SIG-M5 (cell line): ENCODE measurements at places on chromosomes 7 and 10.
A peak's percentile ranks its signal among the peaks of the same experiment; 100 is the strongest.

- DNase-seq, result no peak
Observed at GRCh38 chr7:91165006-91165845, 99.0 kb upstream of the FZD1 start.

- DNase-seq, result no peak
Observed at GRCh38 chr10:122149561-122150505, 121.3 kb upstream of the BTBD16 start.

- DNase-seq, result no peak
Observed at GRCh38 chr7:77454802-77455201, 38.7 kb upstream of the GSAP start.

DNA sequence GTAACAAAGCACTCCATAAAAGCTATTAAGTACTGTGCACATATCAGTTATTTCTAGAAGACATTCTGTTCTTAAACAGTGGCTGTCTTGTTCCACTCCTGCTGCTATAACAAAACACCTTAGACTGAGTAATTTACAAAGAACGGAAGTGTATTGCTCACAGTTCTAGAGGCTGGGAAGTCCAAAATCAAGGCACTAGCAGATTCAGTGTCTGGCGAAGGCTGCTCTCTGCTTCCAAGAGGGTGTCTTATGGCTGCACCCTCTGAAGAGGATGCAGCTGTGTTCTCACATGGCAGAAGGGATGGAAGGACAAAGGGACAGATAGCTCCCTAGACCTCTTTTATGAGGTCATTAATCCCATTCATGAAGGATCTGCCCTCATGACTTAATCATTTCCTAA lies 424.2 kb upstream of the ZMIZ1 start:
- no peak for DNase-seq

DNA sequence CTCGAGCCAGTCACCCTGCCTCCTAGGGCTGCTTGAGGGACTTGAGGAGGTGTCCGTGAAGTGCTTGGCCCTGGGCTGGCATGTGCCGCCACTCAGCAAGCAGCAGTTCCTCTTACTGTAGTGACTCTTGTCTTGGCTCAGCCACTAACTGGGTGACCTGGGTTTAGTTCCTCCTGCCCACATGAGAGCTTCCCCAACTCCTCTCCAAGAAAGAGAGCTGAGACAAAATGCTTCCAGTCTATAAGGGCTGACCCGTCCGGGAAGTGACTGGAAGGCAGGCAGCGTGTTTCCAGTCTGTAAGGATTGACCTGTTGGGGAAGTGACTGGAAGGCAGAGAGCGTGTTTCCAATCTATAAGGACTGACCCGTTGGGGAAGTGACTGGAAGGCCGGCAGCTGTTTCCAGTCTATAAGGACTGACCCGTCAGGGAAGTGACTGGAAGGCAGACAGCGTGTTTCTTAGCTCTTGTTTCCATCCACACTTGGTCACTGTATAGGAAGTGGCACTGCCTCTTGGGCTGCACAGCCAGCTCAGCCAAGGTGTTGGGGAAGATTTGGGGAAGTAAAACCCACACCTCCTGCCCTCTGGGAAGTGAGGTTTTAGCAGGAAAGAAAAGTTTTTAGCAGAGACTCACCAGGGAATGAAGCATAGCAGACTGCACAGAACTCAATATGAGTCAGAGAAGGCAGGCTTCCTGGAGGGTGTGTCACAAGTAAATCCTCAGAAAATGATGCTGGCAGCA lies 53.3 kb upstream of the PPIF start:
- peak; percentile 11 for DNase-seq

- no peak for DNase-seq
Observed at GRCh38 chr10:88270061-88270808, 312.9 kb downstream of the RNLS start.

GRCh38 chr7:16719699-16720098 lies 33.9 kb upstream of the TSPAN13 start:
- no peak for DNase-seq

DNA sequence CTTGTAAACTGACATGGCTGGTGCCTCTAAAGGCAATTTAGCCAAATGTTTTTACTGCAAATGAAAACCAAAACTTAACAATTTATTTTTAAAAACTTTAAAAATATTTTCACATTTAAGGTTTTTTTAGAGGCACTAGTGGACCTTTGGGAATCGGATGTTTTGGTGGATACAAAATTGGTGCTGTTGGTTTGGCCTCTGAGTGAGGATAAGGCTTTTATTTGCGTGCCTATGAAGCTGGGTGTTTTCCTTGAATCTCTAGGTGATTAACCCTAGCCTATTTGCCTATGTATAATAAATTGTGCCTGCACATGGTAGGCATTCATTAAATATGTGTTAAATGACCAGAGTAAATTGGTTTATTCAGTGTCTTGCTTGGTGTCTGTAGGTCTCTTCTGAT lies 2.9 kb upstream of the SGCE start:
- no peak for DNase-seq

DNA sequence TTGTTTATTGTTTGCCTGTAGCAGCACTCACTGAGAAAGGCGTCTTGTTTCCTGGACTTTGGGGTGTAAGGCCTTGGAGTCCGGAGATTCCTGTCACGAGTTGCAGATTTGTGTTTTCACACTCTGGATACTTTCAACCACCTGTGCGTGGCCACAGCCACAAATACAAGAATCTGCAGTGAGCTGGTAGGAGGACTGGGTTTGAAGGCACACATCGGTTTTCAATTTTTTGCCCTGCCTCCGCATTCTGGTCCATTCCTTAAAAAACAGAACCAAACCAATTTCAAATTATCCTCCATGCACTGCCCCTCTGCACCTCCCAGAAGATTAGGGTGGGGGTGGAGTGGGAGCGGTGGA lies 619 bp downstream of the EXOC4 start:
- DNase-seq, result no peak

- no peak for DNase-seq
Observed at GRCh38 chr7:22712999-22713398, 14.0 kb upstream of the IL6 start.

- no peak for DNase-seq
Observed at GRCh38 chr10:125021686-125022344, 79.9 kb downstream of the ZRANB1 start.

DNA sequence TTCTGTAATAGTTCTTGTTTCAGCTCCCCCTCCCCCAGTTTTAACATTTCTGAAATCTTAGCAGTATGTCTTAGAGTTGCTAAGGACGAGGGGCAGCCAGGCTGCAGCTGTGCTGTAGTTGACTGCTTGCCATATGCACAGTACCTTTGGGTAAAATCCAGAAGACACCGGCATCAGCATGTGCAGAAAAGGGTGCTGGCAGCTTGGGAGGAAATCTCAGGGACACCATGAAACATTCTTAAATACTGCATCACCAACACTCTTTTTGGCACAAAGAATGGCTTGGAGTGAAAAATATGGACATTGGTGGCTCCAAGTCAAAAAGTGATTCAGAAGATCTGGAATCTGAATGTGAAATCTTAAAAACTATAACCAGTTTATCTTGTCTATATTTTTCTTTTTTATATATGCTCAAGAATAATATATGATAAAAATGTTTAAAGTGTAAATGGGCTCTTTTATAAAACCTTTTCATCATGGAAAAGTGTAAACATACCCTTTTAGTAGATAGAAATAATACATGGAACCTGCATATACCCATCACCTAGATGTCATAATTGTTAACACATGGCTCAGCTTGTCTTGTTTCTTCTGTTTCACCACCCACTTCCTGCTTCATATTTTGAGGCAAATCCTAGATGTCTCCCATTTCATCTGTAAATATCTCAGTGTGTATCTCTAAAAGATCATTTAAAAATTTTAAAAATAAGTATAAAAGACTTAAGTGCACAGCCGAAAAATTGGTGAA lies 34.4 kb upstream of the ARMS2 start:
- DNase-seq, result no peak

GRCh38 chr7:108570146-108570755 lies 577 bp downstream of the DNAJB9 start:
- DNase-seq, result no peak
